T-cell (primary cell): ENCODE measurements at places on chromosomes 3 and 15. TPM values are rescaled to one million over a fixed set of nuclear protein-coding genes. Genes with fewer than 3 reads are reported as not detected.

SMCO1 gene
- total RNA-seq: not detected

DAZL gene
- total RNA-seq: not detected

KPNA1 gene
- 59.8 TPM for total RNA-seq

- no peak for DNase-seq
- no peak overlapping the region for H3K4me3 ChIP-seq
- no peak overlapping the region for H3K27ac ChIP-seq
- no peaks in the 10 kb centered on the region for H3K36me3 ChIP-seq
Measured at GRCh38 chr3:118577055-118577777, 457.4 kb downstream of the IGSF11 start.

- peaks cover 25% of the 10 kb centered on the region for H3K4me1 ChIP-seq
- H3K36me3 ChIP-seq: no peaks in the 10 kb centered on the region
Measured at GRCh38 chr3:53030619-53031449, 15.0 kb downstream of the SFMBT1 start.

- no peak overlapping the region for H3K27ac ChIP-seq
- H3K4me1 ChIP-seq: no peaks in the 10 kb centered on the region
- no peak overlapping the region for H3K4me3 ChIP-seq
- H3K36me3 ChIP-seq: no peaks in the 10 kb centered on the region
- H3K27me3 ChIP-seq: no peaks in the 10 kb centered on the region
Measured at GRCh38 chr3:174132421-174133042, 726.6 kb upstream of the NAALADL2 start.
